ENCODE measurements at places on chromosomes 3 and 15. TPM values are rescaled to one million over a fixed set of nuclear protein-coding genes. Genes with fewer than 3 reads are reported as not detected.

DNA sequence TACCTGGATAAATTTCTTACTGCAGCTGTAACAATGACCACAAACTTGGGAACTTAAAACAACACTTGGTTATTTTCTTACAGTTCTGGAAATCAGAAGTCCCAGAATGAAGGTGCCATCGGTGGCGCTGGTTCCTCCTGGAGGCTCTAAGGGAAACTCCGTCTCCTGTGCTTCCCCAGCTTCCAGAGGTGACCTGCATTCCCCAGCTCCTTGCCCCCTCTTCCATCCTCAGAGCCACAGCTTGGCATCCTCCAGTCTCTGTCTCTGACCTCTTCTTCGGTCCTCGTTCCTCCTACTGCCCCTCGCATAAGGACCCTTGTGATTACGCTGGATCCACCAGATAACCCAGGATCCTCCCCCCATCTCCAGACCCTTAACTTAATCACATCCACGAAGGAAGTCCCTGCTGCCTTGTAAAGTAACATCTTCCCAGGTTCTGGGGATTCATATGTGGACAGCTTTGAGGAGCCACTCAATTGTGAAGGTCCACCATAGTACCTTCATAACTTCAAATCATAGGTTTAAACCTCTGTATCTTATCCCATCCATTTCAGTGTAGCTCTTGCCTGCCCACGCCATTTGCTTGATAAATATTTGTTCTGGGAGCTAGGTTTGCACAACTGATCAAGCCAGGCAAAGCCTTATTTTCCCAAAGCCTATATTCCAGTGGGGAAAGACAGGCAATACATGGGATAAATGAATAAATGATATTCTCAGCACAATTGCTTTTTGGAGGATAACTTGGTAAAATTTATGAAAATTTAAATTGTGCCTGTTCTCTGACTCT lies 34.8 kb downstream of the KLF15 start:
- no peaks in the 10 kb centered on the region for H3K36me3 ChIP-seq
- no peak overlapping the region for H3K27ac ChIP-seq

- peak within 1 kb of the TSS; percentile 67 for H3K4me3 ChIP-seq
- no peaks in the 10 kb centered on the region for H3K27me3 ChIP-seq
- H3K36me3 ChIP-seq, result peaks cover 20% of the 10 kb centered on the region
- H3K27ac ChIP-seq, result peak within 1 kb of the TSS; percentile 88
- peaks cover 16% of the 10 kb centered on the region for H3K4me1 ChIP-seq
- DNase-seq, result peak; percentile 81
Measured at GRCh38 chr15:43105778-43106485, at the start of gene UBR1. Gene UBR1, minus strand, starts transcription at chr15:43106038. Its CDS starts 16 bp downstream, at chr15:43106022.

DNA sequence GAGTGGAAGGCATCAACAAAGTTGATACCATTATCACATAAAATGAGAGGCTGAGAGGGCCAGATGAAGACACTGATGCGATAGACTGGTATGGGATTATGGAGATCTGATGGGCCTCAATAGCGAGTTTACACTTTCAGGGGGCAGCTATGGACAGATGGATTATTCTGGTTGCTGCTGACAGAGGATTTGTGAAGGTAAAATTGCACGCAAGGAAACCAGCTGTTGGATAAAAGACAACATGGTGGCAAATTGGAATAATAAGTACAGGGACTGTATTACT lies 203.9 kb downstream of the MBNL1 start:
- H3K4me1 ChIP-seq, result no peaks in the 10 kb centered on the region
- H3K27ac ChIP-seq, result no peak overlapping the region
- no peaks in the 10 kb centered on the region for H3K36me3 ChIP-seq
- H3K27me3 ChIP-seq, result no peaks in the 10 kb centered on the region
- no peak overlapping the region for H3K4me3 ChIP-seq
- DNase-seq, result no peak

DNA sequence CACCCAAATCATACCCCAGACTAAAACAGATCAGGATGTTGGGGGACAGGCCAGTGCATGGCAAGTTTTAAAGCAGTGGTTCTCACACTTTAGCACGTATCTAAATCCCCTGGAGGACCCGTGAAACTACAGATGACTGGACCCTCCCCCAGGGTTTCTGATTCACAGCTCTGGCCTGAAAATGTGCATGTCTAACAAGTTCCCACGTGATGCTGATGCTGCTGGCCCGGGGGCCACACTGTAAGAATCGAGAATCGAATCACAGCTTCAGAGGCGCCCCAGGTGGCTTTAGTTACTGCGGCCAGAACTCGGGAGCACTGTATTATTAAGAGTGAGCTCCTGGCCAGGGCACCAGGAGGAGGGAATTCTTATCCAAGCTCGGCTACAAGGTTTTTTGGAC lies 11.6 kb downstream of the ADAMTS17 start:
- no peak overlapping the region for H3K27ac ChIP-seq
- no peak overlapping the region for H3K4me3 ChIP-seq
- H3K36me3 ChIP-seq, result no peaks in the 10 kb centered on the region
- no peaks in the 10 kb centered on the region for H3K4me1 ChIP-seq
- no peak for DNase-seq
- no peaks in the 10 kb centered on the region for H3K27me3 ChIP-seq

GRCh38 chr15:66907826-66908743 lies 157.3 kb upstream of the SMAD3 start:
- H3K27ac ChIP-seq, result peak overlapping the region; percentile 46
- no peaks in the 10 kb centered on the region for H3K27me3 ChIP-seq
- no peaks in the 10 kb centered on the region for H3K4me1 ChIP-seq
- DNase-seq, result no peak

DNA sequence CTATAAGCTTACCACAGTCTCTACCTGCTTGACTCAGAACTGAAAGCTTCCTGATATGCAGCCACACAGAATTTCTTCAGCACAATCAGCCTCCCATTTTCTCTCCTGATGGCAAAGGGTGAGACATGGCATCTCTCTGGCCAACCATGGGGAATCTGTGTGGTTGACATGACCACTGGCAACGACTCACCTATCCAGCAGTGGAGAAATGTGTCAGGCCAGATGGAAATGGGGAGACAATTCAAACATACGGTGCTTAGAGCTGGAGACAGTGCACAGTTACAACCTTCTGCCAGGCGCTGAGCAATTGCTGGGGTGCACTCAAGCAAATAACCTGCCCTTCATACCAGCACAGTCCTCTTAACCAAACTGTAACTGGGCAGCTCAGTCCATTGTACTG lies 3.6 kb downstream of the ZNF385D start:
- no peaks in the 10 kb centered on the region for H3K4me1 ChIP-seq
- H3K36me3 ChIP-seq, result no peaks in the 10 kb centered on the region
- no peak for DNase-seq
- H3K27me3 ChIP-seq, result no peaks in the 10 kb centered on the region
- no peak overlapping the region for H3K27ac ChIP-seq

Gene TEX9
- total RNA-seq, result 12.4 TPM

- peak overlapping the region; percentile 84 for H3K27ac ChIP-seq
- H3K4me3 ChIP-seq, result peak overlapping the region; percentile 79
- H3K4me1 ChIP-seq, result no peaks in the 10 kb centered on the region
- H3K36me3 ChIP-seq, result no peaks in the 10 kb centered on the region
- DNase-seq, result no peak
Measured at GRCh38 chr3:73624017-73624820, 522 bp downstream of the PDZRN3 start.

- H3K36me3 ChIP-seq, result no peaks in the 10 kb centered on the region
- H3K27me3 ChIP-seq, result no peaks in the 10 kb centered on the region
- no peak for DNase-seq
- no peak overlapping the region for H3K27ac ChIP-seq
- no peak overlapping the region for H3K4me3 ChIP-seq
- no peaks in the 10 kb centered on the region for H3K4me1 ChIP-seq
Measured at GRCh38 chr15:53354874-53355273, 404.6 kb downstream of the WDR72 start.
